ENCODE measurements at places on chromosomes 5 and 9.
A peak's percentile ranks its signal among the peaks of the same experiment; 100 is the strongest.

- no peak for DNase-seq
Observed at GRCh38 chr9:22423566-22423965, 23.1 kb upstream of the DMRTA1 start.

DNA sequence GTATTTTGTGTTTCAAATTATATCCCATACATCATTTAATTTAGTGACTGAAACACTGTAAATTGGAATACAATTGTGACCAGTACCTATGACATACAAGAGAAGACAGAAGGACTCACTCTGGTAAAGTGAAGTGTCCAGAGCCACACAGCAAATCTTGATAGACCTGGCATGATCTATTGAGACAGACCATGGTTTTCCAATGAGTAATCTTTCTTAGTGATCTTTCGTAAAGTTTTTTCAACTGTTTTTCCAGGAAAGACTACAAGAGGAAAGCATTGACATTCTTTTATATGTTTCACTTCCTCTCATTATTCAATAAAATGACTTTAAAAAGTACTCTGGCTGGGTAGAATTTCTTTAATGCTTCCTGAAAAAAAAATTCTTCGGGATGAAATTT, 43.3 kb upstream of the ALDH1A1 start:
- DNase-seq = no peak

GRCh38 chr9:104091708-104092107, 2.4 kb upstream of the SMC2 start:
- DNase-seq = no peak

GRCh38 chr9:96553070-96553469, 66.6 kb downstream of the CDC14B start:
- no peak for DNase-seq

DNA sequence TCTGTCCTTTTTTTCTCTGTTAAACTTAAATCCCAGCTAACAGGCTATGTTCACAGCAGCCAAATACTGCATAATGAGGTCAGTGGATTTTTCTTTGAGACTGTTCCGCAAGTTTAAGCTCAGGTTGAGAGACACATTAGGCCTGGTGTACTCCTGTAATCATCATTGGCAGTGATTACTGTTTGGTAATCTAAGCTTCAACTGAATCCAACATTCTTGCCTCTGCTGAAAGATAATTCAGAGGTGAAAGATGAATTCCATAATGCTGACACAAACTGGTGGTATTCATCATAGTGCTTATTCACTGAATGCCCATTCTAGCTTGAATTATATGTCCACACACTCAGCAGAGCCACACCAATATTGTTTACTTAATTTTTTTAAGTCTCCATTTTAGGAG, 108.5 kb downstream of the NFIB start:
- no peak for DNase-seq

- DNase-seq = no peak
Observed at GRCh38 chr9:24245988-24246387, 299.7 kb downstream of the IZUMO3 start.

DNA sequence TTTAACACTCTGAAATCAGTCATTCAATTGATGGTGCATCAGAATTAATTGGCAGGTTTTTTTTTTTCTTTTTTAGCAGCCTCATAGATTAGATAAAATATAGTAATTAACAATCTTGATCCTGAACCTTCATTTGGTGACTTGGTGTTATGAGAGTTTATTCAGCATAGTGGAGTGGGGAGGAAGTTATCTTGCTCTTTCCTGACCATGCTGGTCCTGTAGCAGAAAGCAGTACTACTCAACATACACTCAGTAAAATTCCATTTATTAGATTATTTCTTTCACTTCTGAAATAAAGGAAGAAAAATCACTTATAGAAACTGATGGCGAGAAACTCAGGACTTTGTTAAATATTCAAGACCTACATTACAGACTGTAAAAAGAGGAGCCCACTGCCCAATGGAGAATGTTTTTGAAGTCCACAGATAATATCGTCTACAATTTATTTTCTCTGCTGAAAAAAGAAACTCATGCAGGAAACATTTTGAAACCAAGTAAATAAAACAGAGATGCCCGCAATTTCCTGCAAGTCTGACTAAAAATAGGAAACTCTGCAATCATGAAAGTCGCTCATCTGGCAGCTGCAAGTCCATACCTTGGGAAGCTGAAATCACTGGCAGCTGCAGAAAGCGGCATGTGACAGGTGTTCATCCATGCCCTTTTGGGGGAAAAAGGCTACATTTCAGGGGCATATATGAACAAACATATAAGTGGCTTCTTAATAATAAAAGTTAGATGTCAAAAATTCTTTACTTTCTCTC, 233.2 kb upstream of the RFX3 start:
- DNase-seq = no peak

GRCh38 chr9:93994545-93994944, 39.4 kb upstream of the BARX1 start:
- DNase-seq = no peak

GRCh38 chr5:82058710-82059109, 86.9 kb downstream of the ATG10 start:
- no peak for DNase-seq

- DNase-seq = no peak
Observed at GRCh38 chr9:114185570-114186490, 30.5 kb downstream of the COL27A1 start.

DNA sequence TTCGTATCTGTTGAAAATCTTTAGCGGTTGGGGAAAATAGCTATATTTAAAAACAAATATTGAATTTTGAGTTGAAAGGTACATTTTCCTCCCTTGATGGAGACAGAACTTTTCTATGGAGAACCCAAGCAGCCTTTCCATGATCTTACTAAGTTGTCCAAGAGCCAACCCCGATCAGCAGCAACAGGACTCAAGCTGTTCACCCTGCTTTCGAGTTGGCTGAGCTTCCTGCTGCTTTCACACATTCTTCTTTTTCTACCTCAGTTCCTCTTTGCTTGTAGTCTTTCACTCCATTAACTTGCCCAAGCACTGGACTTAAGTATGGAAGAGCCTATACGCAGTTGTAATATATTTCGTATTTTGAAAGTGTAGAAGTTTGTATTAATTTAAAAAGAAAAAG, 59.4 kb downstream of the IL6ST start:
- DNase-seq = no peak

GRCh38 chr5:138748630-138749081, 4.6 kb upstream of the CTNNA1 start:
- no peak for DNase-seq

DNA sequence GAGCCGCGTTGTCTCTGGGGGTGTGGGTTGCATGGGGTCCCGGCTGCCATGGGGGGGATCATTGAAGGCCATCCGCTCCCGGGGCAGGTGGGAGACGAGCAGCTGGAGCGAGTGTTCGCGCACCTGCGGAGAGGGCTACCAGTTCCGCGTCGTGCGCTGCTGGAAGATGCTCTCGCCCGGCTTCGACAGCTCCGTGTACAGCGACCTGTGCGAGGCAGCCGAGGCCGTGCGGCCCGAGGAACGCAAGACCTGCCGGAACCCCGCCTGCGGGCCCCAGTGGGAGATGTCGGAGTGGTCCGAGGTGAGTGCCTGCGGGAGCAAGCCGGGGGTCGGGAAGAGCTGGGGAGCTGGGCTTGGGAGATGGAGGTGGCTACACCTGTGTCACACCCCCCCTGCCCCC, 33.7 kb downstream of the ADAMTSL2 start:
- no peak for DNase-seq

- no peak for DNase-seq
Observed at GRCh38 chr9:21591221-21592062, 109.3 kb upstream of the IFNE start.

DNA sequence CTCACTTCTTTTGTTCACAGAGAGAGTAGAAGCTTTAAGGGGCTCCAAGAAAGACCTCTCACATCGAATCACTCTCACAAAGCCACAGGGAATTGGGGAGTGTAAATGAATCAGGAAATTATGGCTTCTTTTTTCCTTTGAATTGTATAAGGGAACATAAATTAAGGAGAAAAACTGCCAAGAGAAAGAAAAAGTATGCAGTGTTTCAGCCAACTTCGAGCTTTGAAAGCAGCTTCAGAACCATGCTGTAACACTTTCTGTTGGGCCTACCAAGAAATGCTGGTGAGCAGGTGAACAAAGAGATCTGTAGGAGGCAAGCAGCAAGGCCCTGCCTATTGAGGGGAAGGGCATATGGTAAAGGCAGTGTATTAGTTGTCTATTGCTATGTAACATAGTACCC, 33.4 kb upstream of the CTNNA1 start:
- no peak for DNase-seq

- DNase-seq = no peak
Observed at GRCh38 chr5:125261505-125262250, 515.2 kb upstream of the ZNF608 start.

- DNase-seq = no peak
Observed at GRCh38 chr5:179416114-179416822, 71.0 kb upstream of the ADAMTS2 start.

- no peak for DNase-seq
Observed at GRCh38 chr5:40490464-40491111, 189.1 kb upstream of the PTGER4 start.

GRCh38 chr9:84642553-84643141, 26.9 kb upstream of the NTRK2 start:
- DNase-seq = no peak

DNA sequence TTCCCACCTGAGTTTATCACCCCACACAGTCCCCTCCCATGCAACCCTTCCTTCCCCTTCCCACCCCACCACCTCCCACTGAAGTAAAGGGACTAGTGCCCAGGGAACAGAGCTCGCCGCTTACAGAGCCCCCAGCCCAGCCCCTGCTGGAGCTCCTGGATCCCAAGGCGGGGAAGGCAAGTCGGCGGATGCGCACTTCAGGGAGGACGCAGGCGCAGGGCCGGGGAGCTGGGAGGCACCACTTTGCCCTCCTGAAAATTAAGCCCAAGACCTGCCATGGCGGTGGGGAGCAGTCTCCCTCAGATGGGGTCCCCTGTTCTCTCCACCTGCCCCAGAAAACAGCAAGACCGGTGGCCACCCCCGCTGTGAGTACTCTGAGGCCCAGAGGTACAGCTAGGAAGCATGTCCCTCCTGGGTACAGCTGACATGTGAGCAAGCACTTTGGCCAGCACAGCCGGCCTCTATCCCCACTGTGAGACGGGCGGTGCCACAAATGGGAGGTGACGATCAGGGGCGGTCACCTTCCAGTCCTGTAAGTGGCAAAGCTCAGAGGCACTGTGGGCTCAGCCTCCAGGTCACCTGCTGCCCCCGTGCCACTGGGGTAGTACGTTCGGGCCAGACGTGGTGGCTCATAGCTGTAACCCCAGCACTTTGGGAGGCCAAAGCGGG, 45.9 kb downstream of the COL23A1 start:
- no peak for DNase-seq

DNA sequence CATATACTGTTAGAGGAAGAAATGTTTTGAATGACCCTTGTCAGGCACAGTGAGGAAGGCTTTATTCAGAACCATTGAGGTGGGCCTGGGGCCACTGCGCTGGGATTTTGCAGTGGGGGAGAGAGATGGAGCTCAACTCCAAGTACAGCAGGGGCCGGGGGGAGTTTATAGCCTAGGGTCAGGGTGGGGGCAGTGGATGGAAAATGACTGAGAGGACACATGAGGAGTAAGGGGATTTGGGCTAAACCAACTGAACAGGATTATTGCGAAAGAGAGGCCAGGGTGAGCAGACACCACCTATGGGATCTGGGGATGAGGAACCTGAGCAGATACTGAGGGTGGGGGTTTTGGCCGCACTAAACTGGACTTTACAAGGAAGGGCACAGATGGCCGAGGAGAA, 6.3 kb downstream of the CEP72 start:
- DNase-seq = no peak

DNA sequence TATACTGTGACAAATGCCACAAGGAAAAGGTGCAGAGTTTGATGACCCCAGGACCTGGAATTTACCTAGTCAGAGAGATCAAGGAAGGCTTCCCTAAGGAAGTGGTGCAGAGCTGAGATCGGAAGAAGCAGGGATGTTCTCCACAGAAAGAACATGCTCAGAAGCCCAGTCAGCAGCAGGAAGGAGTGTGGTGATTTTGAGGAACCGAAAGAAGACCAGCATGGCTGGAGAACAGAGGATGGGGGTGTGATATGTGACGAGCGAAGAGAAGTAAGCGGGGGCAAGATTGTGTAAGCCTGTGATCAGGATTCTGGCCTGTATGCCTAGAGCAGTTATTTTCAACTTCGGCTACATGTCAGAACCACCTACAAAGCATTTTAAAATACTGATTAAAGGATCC, 18.7 kb upstream of the PIK3R1 start:
- DNase-seq = no peak

GRCh38 chr9:30075451-30076199, 2308.8 kb upstream of the ACO1 start:
- DNase-seq = peak; percentile 23

DNA sequence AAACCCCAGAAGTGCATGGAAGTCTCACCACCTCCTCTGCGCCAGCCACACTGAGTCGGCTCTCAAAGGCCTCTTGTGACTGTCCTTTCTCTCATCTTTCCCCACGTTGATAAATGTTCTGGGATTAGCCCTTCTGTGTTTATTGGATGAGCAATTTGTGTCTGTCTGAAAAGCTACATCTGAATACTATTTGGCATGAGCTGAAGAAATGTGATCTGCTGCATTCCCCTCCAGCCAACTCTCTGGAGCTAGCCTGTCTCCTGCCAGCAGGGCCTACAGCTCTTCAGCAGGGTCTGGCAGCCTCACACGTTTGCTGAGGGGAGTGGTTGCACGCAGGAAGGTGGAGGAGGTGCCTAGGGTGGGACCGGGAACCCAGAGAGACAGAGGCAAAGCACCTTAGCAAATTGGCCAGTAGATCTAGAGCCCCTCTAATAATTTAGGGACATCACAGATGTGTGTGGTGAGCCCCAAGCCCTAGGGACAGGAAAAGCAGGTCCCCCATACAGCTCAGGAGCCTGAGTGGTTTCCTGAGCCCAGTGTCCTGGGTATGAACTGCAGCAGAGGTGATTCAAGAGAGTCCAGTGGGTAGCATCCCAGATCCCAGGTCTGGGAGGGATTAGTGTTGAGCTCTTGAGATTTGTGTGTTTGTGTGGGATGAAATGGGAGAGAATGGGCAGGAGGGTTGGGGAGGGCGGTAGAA, 20.5 kb upstream of the B4GALT1 start:
- DNase-seq = no peak

- DNase-seq = no peak
Observed at GRCh38 chr5:173496129-173496882, 120.1 kb downstream of the BOD1 start.

DNA sequence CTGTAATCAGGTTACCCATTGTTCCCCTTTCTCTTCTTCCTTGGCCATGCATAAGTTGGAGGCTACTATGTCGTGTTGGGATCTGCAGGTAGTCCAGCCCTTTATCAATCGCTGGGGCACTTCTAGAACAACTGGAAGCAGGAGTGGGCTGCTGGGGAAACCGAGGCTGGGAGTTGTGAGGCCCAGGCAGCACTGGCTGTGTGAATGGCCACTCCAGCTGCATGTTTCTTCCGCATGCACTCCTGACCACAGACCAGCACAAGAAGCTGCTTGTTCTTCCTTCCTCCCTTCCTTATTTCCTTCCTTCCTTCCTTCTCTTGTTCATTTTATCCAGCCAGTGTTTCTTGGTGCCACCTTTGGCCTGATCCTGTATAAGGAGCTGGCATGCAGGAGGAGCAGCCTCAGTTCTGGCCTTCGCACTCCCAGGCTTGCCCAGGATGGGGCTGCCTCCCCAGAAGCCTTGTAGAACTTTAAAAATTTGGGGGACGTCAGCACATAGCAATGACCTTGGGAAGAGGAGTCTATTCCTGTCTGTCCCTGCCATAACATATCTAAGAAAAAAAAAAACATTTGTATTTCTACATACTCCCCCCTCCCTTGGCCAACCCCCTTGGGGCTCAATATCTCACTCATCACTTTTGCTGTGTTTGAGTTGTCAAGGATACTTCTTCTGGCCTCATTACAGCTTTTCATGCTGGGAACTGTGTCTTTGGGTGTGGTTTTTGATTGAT, 20.8 kb upstream of the CXCL14 start:
- no peak for DNase-seq

All from stimulated activated CD8-positive, alpha-beta memory T cell treated with anti-CD3 and anti-CD28 coated beads, Interleukin-2, amount 100 ng/mL, for 48 hours (primary cell).